Mesenteric fat pad (tissue), 1 donor: ENCODE measurements at places on chromosomes 3 and 15. TPM values are rescaled to one million over a fixed set of nuclear protein-coding genes. Genes with fewer than 3 reads are reported as not detected.

Gene GOLGA6L7
- total RNA-seq = not detected

GRCh38 chr3:102165367-102165766, 269.4 kb upstream of the ZPLD1 start:
- DNase-seq = no peak

DNA sequence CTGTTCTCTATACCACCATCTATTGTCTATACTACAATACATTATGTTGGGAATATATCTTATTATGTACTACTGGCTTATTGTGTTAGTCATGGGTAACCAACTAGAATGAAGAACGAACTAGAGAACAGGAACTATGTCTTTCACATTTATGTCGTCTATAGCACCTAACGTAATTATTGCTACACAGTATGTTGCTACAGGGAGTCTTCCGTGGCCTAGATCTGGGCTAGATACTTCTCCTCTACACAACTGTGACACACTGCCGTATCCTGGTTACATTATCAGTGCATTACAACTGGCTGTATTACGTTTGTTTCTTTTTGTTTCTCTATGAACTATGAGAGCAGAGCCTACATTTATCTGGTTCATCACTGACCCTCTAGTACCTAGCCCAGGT, 34.0 kb downstream of the SCG5 start:
- no peak for DNase-seq

- no peak for DNase-seq
These were observed 8.8 kb downstream of the EIF2AK4 start for GRCh38 chr15:39942753-39943150.

GRCh38 chr3:108528459-108529252, 18.3 kb upstream of the MYH15 start:
- DNase-seq = no peak

GRCh38 chr3:45537970-45538640, 56.4 kb upstream of the LIMD1 start:
- DNase-seq = no peak

- no peak for DNase-seq
These were observed 121.3 kb upstream of the CHL1 start for GRCh38 chr3:75260-75659.

DNA sequence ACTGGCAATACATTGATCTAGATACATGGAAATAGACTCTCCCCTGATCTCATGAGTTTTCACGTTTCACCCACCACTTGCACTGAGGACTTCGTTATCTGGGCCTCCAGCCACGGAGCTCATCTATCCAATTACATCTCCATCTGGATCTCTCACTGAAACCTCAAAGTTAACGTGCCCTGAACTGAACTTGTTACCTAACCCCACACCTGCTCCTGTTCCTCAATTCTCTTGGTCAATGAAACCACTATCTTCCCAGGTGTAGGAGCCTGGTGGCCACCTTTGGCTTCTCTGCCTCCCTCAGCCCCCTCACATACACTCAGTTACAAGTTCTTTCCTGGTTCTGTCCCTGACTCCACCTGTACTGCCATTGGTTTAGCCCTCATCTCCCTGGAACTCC, 9.7 kb downstream of the DGKG start:
- DNase-seq = no peak

- no peak for DNase-seq
These were observed 376.1 kb upstream of the MCTP2 start for GRCh38 chr15:93855181-93855826.

DNA sequence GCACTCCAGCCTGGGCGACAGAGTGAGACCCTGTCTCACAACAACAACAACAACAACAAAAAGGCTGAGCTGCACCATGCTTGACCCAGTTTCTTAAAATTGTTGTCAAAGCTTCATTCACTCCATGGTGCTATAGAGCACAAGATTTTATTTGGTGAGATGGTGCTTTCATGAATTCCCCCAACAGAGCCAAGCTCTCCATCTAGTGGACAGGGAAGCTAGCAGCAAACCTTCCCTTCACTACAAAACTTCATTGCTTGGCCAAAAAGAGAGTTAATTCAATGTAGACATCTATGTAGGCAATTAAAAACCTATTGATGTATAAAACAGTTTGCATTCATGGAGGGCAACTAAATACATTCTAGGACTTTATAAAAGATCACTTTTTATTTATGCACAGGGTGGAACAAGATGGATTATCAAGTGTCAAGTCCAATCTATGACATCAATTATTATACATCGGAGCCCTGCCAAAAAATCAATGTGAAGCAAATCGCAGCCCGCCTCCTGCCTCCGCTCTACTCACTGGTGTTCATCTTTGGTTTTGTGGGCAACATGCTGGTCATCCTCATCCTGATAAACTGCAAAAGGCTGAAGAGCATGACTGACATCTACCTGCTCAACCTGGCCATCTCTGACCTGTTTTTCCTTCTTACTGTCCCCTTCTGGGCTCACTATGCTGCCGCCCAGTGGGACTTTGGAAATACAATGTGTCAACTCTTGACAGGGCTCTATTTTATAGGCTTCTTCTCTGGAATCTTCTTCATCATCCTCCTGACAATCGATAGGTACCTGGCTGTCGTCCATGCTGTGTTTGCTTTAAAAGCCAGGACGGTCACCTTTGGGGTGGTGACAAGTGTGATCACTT, 2.0 kb downstream of the CCR5 start:
- no peak for DNase-seq

DNA sequence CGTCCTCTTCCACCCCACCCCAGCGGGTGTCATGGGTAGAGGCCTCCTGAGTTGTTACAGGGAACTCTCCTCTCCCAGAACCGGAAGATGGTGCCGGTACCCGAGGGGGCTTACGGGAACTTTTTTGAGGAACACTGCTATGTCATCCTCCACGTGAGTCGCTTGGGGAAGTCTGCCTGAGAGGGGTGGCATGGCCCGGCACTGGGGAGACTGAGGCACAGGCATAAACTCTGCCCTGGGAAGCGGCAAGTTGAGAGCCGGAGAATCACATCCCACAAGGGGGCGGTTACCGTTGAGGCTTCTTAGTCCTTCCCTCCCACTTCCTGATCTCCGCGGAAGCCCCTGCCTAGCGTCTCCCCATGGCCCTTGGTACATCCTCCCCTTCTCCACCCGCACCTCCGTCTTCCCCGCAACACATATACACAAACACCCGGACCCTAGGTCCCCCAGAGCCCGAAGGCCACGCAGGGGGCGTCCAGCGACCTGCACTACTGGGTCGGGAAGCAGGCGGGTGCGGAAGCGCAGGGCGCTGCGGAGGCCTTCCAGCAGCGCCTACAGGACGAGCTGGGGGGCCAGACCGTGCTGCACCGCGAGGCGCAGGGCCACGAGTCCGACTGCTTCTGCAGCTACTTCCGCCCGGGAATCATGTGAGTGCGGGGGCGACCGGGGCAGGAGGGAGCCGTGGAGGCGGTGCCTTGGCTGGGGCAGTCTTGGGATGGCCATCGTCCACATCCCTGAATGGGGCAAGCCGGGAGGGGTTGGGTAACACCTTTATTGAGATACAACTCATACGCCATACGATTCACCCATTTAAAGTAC, 3.4 kb downstream of the VILL start:
- peak; percentile 96 for DNase-seq

GRCh38 chr3:49411535-49411967, 225 bp downstream of the RHOA start:
- no peak for DNase-seq

- no peak for DNase-seq
These were observed 112.5 kb downstream of the ADAMTS9 start for GRCh38 chr3:64575211-64575844.

DNA sequence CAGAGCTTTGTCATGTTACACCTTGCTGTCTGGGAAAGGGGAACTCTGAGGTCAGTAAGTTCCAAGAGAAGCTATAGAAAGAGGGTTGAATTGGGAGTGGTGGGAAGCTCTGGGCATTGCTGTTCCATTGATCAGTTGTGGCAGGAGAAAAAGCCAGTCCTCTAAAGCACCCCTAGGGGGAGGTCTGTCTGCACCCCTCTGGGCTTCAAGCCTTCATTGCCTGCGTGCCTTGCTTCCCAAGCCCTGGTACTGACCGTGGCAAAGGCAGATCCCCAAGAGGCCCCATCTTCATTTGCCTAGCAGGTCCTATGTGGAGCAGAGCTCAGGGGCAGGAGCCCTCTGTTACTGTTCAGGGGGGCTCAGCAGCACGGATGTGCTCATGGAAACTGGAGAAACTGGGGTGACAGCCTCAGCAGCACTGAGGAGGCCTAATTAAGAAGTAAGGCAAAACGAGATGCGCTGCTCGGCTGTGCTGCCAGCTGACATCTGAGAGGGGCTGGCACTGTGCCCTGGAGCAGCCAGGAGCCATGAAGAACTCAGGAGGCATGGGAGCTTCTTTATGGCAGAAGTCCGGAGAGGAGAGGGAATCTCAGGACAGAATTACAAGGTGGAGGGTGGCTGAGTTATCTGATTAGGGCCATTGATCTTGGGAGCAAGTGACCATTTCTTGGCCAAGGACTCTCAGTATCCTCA, 270.9 kb downstream of the RPLP1 start:
- no peak for DNase-seq

DNA sequence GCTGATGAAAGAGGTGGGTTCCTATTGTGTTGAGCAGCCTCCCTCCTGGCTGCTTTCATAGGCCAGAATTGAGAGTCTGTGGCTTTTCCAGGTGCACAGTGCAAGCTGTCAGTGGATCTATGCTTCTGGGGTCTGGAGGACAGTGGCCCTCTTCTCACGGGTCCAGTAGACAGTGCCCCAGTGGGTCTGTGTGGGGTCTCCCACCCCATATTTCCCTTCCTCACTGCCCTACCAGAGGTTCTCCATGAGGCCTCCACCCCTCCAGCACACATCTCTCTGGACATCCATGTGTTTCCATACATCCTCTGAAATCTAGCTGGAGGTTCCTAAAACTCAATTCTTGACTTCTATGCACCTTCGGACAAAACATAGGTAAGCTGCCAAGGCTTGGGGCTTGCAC, 201.2 kb downstream of the FAM43A start:
- DNase-seq = peak; percentile 37

GRCh38 chr15:48012191-48012590, 108.6 kb upstream of the SLC24A5 start:
- no peak for DNase-seq

GRCh38 chr3:141814375-141814774, 51.2 kb downstream of the GRK7 start:
- no peak for DNase-seq

- DNase-seq = no peak
These were observed 62.8 kb upstream of the CMTM8 start for GRCh38 chr3:32175607-32176197.

- no peak for DNase-seq
These were observed 1081.1 kb downstream of the NAALADL2 start for GRCh38 chr3:175940243-175940642.

DNA sequence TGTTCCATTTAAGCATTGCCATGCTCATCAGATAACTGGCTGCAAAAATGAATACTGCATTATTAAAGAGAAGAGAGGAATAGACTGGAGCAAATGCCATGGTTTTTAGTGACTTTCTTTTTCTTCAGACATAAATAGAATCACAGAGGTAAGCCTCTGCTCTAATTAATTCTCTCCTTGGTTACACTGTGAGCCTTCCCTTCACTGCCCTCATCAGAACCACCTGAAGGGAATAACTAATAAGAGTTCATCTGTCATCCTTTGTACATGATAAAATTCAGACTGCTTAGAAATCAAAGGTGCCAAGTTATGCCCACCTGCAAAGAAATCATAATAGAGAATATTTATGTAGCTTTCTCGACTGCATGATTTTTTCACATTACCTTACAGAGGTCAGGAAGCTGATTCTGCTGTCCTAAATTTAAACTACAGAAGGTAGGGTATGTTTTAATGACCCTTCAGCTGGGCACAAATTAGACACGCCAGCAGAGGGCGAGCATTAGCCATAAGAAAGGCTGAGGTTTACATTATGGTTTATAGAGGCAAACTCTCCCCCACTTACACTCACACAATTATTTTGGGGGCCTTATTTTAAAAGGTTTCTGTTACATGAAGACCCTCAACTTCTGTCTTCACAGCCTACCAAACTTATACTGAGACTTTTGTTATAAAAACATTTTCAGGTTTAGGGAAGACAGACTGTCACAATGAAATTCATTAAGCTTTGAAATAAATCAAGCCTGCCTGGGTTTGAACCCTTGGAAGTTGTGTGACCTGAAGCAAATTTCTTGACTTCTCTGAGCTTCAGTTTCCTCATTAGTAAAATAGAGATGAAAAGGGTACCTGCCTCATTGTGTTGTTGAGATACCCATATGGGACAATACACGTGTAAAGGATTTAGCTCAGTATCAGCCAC, 15.3 kb upstream of the UNC13C start:
- DNase-seq = no peak

GRCh38 chr15:29058903-29059539, 173.2 kb downstream of the APBA2 start:
- DNase-seq = peak; percentile 33

GRCh38 chr3:17901893-17902292, 159.5 kb upstream of the TBC1D5 start:
- DNase-seq = no peak

DNA sequence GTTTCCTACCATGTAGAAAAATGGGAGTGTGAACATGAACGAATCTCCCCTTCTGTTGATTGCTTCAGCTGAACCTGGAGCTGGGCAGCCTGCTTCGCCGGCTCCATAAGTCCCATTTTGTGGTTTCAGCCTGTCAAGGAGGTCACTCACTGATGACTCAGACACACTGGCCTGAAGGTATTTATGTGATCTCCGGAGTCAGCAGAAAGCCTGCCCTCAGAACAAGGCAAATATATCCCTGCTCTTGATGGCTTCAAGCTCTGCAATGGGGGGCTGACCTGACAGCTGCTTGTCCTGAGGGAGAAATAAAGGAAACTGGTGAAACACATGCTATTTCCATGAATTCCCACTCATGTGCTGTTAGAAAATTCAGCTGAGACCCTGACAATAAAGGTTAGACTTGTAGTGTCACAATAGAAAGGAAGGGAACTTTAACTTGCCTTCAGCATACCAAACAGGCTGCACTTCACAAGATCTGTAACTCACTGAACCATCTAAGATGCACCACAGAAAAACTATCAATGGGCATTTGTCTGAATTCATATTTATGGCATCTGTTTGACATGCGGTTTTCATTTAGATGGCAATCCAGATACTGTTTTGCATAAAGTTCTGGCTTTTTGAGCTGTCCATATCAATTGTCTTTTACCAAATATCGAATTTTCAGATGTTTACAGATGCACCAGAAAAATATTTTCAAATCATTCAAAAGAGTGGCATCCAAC, 282.0 kb upstream of the VEPH1 start:
- no peak for DNase-seq

GRCh38 chr3:133535971-133536881, 37.3 kb upstream of the CDV3 start:
- DNase-seq = no peak

- DNase-seq = no peak
These were observed 34.2 kb downstream of the RAB11A start for GRCh38 chr15:65903296-65904073.

DNA sequence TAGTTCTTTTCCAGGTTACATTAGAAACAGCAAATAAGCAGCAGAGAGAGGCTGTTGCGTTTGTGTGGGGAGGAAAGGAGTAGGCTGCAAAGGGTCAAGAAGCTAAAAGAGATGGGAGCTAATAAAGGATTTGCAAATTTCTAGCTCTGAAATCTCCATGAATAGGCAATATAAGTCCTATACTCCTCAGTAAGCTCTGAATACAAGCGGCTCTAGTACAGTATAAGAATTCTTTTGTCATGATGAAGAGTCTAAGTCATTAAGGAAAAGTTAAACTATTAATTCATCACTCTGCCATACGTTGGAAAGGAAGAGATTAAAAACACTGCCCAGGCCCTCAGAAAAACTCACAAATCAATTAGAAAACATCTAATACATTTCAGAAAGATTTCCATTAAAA, 59.3 kb downstream of the CEP152 start:
- DNase-seq = no peak
